Stimulated activated CD4-positive, alpha-beta T cell treated with anti-CD3 and anti-CD28 coated beads, Interleukin-2, amount 100 ng/mL, for 24 hours (primary cell): ENCODE measurements at places on chromosomes 1 and 21.

GRCh38 chr1:56436296-56436695 lies 143.1 kb downstream of the PLPP3 start:
- no peak for DNase-seq

DNA sequence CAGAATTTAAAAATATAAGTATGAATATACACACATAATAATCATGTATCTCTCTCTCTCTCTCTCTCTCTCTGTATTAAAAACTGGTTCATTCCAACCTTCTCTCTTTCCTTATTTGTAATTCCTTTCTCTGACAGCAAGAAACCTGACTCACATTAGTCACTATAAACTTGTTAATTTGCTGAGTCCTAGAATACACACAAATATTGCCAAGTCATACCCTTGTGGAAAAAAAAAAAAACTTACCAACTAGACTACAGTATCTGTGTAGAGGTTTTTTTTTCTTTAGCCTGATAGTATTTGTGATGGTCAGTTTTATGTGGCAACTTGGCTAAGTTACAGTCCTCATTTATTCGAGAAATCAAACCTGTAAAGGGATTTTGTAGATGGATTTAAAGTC lies 26.3 kb upstream of the NHLH2 start:
- DNase-seq, result no peak

GRCh38 chr1:171661076-171661650 lies 8.7 kb upstream of the MYOC start:
- DNase-seq, result no peak

GRCh38 chr1:204463125-204464060 lies 31.2 kb downstream of the PIK3C2B start:
- DNase-seq, result no peak

DNA sequence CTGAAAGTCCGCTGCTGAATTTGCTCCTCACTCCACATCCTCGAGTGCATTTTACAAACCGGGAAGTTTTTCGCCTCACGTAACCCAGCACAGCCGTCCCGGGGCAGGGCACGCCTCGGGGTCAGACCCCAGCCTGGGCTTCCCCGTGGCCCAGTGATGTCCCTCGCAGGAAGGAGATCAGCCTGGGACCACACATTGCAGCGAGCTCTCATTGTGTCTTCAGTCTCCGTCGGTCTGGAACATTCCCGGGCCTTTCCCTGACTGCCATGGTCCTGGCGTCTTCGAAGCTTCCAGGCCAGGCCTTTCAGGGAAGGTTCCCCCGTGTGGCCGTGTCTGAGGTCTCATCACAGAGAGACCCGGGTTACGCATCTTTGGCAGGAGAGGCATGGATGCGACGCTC lies 43.5 kb downstream of the MORN1 start:
- no peak for DNase-seq

DNA sequence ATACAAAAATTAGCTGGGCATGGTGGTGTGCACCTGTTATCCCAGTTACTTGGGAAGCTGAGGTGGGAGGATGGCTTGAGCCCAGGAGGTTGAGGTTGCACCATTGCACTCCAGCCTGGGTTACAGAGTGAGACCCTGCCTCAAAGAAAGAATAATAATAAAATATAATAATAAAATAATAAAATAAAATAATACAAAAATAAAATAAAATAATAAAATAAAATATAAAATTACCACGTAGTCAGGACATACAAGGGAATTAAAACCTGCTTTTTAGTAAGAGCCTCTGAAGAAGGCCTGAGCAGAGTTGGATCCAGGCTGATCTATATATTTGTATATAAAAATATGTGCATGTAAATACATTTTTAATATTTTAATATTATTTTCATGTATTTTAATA lies 41.7 kb downstream of the EPHB2 start:
- no peak for DNase-seq

- no peak for DNase-seq
Measured at GRCh38 chr1:57013522-57013921, 47.7 kb upstream of the C8B start.

GRCh38 chr21:27076025-27076424 lies 109.1 kb upstream of the ADAMTS5 start:
- DNase-seq, result no peak

DNA sequence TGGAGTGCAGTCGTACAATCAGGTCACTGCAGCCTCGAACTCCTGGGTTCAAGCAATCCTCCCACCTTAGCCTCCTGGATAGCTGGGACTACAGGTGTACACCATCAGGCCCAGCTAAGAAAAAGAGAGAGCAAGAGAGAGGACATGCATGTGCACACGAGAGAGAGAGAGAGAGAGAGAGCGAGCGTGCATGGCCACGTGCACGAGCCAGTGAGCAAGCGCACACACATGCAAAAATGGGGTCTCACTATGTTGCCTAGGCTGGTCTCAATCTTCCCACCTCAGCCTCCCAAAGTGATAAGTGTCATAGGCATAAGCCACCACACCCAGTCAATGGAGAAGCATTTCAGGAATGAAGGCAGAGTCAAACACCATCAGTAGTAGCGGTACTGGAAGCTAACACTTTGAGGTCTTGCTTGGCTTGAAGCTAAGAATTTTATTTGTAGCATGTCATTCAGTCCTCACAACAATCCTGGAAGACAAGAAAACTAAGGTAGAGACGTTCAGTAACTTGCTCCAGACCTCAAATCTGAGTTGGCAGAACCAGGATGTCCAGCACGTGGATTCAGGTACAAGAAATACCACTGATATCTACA lies 14.5 kb downstream of the GNB1 start:
- DNase-seq, result no peak

- no peak for DNase-seq
Measured at GRCh38 chr21:44958471-44959191, 18.8 kb downstream of the SLX9 start.

DNA sequence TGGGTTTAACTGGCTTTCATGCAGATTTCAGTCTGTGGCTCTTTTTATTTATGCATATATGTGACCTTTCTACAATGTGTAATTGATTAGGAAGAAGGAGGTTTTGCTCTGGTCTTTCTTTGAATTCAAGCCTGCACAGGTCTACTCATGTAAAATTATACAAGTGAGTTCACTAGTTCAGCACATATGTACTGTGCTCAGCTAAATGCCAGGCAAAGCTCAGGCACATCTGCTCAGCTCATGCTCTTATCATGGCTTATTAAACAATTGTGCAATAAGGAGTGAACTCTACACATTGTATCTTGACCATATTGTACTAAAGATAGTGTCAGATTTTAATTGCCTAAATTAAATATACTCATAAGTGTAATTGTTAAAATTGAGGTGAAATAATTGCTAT lies 378.4 kb downstream of the ADGRL2 start:
- no peak for DNase-seq

GRCh38 chr1:35810096-35810881 lies 2.5 kb downstream of the AGO4 start:
- no peak for DNase-seq

GRCh38 chr1:10033359-10033845 lies 644 bp downstream of the UBE4B start:
- peak; percentile 19 for DNase-seq

GRCh38 chr1:71783071-71783470 lies 499.3 kb downstream of the NEGR1 start:
- DNase-seq, result no peak

GRCh38 chr1:98429965-98430443 lies 231.5 kb upstream of the SNX7 start:
- no peak for DNase-seq

GRCh38 chr1:148162363-148162762 lies 10.3 kb upstream of the NBPF11 start:
- no peak for DNase-seq

DNA sequence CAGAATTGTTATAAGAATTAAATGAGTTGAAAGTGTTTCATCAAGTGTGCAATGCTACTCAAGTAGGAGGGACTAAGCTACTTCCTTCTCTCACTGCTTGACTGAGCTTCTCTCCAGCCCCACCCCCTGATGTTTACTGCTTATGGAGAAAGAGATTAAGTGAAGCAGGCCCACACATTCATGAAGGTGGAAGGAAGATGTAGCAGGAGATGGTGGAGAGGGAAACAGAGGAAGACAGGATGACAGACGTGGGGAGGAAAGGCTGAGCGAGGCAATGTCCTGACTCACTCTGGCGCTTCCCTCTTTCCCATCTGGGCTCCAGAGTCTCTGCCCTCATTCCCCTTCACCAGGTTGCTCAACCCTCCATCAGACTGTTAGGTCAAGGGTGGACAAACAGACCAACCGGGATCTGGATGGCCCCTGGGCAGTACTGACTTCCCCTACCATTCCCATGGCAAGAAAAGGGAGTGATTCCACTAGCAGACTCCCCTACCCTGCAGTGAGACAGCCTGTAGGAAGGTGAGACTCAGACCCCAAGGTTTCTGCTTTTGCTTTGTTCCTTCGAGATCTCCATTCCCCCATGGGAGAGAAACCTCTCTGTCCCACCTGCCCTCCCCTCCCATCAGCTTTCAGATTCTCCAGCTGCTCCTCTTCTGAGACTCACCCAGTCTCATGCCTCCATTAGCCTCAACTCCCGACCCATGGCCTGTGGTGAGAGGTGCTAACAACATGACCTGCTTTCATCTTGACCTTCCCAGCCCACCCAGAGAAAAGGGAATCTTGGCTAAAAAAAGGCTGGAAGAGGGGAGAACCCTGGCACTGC lies 3.1 kb upstream of the ARHGEF2 start:
- DNase-seq, result no peak

- no peak for DNase-seq
Measured at GRCh38 chr1:200624679-200625335, 4.3 kb upstream of the KIF14 start.

GRCh38 chr1:155241069-155241679 lies 14.1 kb downstream of the ENTREP3 start:
- peak; percentile 70 for DNase-seq

- no peak for DNase-seq
Measured at GRCh38 chr21:37393030-37393429, 26.5 kb downstream of the DYRK1A start.

- no peak for DNase-seq
Measured at GRCh38 chr1:114316204-114316603, 162.5 kb upstream of the SYT6 start.

GRCh38 chr1:238738892-238739291 lies 647.5 kb upstream of the CHRM3 start:
- DNase-seq, result no peak

DNA sequence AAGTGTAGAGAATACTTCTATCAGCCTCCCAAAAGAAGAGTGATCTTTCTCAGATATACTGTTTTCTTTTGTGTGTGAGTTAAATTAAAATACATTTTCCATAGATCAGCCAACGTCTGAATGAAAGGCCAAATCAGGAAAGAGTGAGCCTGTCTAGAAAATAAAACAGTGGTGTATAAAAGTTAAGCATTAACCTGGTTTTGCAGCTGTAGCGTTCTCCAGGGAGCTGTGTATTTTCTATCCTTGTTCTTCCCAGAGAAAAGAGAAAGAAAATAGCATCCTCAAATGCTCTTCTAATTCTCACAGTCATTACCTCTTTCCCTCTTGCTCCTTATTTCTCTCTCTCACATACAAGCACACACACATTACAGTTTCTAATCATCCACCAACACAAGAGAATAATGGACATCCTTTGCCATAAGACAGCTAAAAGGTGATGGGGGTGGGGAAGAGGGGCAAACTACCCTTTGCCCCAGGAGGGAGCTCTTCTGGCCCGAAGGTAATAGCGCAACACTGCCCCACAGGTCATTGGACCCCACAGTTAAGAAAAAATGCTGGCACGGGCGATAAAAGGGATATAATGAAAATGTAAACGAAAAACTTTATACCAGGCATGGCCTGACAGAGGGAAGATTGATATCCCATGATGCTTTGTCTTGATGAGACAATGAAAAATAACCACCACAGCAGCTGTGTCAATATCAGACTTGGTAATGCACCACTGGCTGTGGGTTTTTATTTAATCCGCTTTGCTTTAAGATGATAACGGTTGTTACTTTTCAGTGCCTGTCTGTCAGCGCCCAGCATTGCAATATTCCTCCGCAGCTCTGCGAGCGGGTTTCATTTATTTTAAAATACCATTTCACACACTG lies 150.3 kb downstream of the NUF2 start:
- DNase-seq, result no peak

DNA sequence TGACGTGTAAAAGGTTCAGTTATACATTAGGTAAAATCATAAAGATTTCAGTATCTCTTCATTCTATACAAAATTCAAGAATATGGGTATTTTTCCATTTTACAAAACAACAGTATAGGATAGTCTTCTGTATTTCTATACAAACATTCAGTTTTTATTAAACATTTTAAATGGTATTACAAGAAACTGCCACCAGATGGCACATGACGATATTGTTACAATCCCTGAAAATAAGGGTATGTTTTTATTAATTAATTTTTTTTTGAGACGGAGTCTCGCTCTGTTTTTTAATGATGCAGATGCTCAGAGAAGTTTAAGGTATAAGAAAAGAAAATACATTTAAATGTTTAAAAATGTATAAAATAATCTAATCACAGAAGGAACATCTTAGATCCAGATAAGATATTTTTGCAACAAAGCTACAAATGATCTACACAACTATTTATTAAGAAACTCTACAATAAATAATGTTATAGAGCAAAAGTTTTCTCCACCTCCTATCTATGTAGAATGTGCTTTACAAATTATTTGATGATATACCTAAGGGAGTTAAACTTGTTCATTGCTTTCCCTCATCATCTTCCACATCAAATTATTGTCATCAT lies 23.5 kb upstream of the RSBN1 start:
- no peak for DNase-seq

- no peak for DNase-seq
Measured at GRCh38 chr1:204180133-204180532, 14.0 kb upstream of the REN start.

GRCh38 chr1:245829826-245830225 lies 675.0 kb downstream of the KIF26B start:
- no peak for DNase-seq

- DNase-seq, result no peak
Measured at GRCh38 chr1:61424382-61424781, 300.6 kb downstream of the TM2D1 start.

- peak; percentile 60 for DNase-seq
Measured at GRCh38 chr21:43916691-43917514, 51.9 kb downstream of the AGPAT3 start.

DNA sequence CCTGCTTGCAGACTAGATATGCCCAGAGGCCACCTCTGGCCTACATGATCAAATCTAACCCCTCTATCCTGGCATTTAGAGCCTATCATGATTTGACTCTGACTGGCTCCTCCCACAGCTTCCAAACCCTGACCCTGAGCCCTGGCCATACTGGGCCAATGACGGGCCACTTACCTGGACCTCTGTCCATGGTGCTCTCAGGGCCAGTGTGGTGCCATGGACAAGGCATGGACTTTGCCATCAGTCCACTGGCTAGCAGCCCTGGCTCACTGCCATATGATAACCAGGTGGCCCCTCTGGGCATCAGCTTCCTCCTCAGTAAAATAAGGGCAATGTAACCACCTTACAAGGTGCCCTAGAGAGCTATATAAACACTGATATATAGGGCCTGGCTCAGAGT lies 713.4 kb downstream of the PTPRU start:
- DNase-seq, result no peak
